HT-29 (cell line): ENCODE measurements at places on chromosomes 13 and 19. TPM values are rescaled to one million over a fixed set of nuclear protein-coding genes. Genes with fewer than 3 reads are reported as not detected.

- no peak for DNase-seq
Measured at GRCh38 chr13:26019251-26019650, 32.6 kb downstream of the SHISA2 start.

Gene MARK4
- total RNA-seq, result 8.3 and 9.5 TPM in 2 replicates

DNA sequence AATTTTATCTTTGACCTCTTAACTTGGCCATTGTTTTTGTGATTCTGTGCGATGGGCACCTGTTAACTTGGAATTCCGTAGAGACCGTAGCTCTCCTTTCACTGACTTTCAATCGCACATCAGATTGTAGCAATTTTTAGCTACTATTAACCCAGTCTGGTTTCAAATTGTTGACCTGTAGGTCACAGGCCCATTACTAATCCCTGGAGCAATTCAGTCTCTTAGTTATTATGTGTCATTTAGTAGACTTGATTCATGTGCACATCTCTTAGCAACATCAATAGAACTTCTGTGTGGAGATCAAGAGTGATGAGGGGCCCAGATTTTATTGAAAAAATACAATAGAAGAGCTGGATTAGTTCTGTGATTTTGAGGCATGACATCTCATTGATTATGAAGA, 549.6 kb upstream of the SLC10A2 start:
- DNase-seq, result no peak

GRCh38 chr13:44437356-44438233, 64.0 kb downstream of the SERP2 start:
- peak; percentile 85 for DNase-seq

DNA sequence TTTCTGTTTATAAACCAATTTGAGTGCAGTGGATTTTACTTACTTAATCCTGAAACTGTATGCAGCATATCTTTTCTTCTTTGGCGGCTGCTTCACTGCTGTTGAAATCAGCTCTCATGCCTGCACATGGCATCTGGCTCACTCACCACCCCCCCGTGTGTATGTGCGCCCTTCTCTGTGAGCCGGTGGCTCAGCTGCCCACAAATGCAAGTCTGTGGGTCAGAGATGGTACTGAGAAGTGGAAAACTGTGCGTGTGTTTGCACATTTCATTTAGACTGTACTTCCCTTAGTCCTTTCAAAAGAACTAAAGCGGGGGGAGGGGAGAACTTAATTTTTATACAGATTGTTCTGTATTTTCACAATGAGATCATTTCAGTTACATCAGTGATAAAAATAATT, 307.6 kb downstream of the SHISA2 start:
- DNase-seq, result no peak

DNA sequence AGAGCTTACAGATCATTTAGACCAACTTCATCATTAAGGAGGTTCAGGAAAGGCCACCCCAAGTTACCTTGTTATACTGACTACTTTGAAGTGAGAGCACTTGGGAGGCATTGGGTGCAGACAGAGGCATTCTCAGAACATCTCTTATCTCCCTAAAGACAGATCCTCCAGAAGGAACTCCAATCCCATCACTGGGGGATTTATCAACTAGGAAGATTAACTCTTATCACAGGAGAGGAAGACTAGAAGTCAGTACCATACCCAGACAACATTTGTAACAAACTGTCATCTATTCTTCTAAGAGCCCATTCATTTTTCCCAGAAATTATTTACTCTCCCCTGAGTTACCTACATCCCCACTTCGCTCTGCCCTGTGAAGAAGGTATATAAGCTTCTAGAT, 5.8 kb upstream of the RFXAP start:
- no peak for DNase-seq

- DNase-seq, result no peak
Measured at GRCh38 chr19:4542896-4543841, 3.3 kb upstream of the LRG1 start.

Gene ZNF534
- total RNA-seq, result not detected in 2 replicates

Gene IGFL3
- not detected in 2 replicates for total RNA-seq

DNA sequence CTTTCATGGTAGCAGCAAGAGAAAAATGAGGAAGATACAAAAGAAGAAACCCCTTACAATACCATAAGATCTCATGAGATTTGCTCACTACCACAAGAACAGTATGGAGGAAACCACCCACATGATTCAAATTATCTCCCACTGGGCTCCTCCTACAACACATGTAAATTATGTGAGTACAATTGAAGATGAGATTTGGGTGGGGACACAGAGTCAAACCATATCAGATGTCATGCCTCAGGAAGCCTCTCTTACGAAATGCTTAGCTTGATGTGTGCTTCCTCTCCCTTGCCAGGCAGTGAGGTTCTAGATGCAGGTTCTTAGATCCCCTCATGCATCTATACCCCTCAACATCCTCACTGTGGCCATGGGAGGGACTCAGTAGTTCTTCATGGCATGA, 63.2 kb upstream of the RGCC start:
- no peak for DNase-seq

- peak; percentile 46 for DNase-seq
Measured at GRCh38 chr19:49555600-49556411, 24.6 kb downstream of the NOSIP start.

DNA sequence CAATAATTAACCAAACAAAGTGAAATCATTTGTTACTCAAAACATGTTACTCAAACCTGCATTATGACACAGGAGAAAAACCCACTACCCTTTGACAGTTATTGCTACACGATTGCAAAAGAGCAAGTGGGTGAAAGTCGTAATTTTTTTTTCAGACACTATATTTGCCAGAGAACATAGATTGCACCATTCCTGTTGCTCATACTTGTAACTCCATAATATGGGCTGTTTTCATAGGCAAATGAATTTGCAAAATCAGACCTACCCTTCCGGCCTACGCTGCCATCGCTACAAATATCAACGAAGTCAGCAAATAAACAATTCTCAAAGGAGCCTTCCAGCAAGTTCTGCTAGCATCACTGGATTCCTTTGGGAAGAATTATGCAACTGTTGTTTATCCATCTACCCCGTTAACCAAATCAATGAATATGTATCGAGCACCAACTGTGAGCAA, 396.5 kb downstream of the IRS2 start:
- DNase-seq, result no peak

Gene DNAAF3
- total RNA-seq, result 17.3 and 21.1 TPM in 2 replicates

DNA sequence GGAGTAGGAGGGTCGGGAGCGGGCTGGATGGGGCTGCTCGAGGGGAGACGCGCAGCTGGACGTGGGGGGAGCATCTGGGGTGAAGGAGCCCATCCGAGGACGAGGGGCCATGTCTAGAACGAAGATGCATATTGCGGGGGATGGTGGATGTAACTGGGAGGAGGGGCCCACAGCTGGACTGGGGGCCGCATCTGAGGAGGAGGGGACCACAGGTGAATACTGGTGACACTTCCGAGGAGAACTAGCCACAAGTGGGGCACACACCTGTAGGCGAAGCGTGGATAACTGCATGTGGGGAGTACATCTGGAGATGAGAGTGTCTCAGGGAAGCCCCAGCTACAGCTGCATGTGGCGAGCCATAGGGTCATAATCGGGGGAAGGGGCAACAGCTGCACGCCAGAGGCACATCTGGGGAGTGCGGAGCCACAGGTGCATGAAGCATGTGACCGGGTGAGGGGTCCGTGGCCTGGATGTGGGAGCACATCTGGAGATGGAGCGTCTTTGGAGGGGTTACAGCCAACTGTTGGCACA, 402 bp downstream of the ZSWIM9 start:
- DNase-seq, result peak; percentile 38

DNA sequence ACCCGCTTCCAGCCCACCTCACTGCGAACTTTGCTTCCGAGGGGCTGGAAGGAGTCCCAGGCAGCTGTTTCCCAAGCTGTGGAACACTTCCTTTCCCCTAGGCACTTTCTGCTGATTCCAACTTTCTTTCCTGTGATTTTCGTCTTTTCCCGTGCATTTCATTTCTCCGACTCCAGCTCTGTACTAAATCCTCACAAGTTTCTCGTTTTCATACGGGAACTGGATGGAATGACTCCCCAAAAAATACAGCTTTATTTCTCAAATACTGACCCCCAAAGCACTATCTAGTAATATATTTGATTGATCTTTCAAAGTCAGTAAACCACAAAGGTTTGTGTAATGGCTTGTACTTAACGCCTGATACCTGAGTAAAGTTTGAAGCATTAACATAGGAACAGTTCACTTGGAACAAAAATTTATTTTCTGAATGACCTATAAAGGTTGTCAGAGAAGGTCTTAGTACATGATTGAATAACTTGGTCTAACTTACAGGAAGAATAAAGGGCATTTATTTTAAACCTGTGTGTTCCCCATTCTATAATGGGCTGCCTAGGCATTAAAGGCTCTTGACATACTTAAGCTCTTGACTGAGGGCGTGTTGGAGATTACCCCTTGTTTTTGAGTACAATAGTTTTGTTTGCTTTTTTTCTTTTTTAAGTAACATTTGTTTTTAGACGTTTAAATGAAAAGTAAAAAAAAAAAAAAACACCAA, 1.3 kb upstream of the PCDH9 start:
- DNase-seq, result no peak

GRCh38 chr13:21913010-21913409, 242.1 kb downstream of the FGF9 start:
- DNase-seq, result no peak

DNA sequence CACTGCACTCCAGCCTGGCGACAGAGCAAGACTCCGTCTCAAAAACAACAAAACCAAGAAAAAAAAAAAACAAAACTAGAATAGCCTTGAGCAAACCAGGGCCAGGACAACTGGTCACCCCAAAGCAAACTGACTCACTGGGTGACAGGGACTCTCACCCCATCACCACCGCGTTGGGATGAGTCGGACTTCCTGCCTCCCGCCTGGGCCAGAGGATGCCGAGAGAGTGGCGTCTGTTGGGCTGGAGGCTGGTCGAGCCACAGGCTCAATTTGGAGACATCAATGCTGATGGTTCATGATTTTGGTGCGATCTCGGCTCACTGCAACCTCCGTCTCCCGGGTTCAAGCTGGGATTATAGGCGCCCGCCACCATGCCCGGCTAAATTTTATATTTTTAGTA, 11.6 kb downstream of the TMPRSS9 start:
- DNase-seq, result no peak

Gene GJB6
- 0.99 and 1.9 TPM in 2 replicates for total RNA-seq

Gene DNMT1
- total RNA-seq, result 105 and 136 TPM in 2 replicates

DNA sequence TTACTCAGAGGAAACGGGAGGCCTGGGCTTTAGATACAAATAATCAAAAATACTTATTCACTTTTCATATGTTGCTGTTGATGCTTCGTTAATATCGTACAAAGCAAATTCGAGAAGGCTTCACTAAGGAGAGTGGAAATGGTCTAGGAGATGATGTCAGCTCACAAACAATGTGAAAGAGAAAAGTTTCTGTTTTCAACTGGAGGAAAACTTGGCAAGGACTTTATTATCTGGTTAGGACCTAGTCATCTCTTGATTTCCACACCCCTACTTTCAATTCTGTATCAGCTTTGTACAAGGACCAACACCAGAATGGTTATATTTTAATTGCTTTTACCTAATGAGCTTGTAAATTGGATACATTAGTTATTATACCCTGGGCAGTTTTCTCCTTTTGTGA, 88.0 kb downstream of the SLC10A2 start:
- DNase-seq, result no peak

GRCh38 chr13:85616275-85616674, 182.9 kb downstream of the SLITRK6 start:
- DNase-seq, result peak; percentile 49

- DNase-seq, result no peak
Measured at GRCh38 chr13:69755101-69755500, 352.5 kb upstream of the ATXN8OS start.

DNA sequence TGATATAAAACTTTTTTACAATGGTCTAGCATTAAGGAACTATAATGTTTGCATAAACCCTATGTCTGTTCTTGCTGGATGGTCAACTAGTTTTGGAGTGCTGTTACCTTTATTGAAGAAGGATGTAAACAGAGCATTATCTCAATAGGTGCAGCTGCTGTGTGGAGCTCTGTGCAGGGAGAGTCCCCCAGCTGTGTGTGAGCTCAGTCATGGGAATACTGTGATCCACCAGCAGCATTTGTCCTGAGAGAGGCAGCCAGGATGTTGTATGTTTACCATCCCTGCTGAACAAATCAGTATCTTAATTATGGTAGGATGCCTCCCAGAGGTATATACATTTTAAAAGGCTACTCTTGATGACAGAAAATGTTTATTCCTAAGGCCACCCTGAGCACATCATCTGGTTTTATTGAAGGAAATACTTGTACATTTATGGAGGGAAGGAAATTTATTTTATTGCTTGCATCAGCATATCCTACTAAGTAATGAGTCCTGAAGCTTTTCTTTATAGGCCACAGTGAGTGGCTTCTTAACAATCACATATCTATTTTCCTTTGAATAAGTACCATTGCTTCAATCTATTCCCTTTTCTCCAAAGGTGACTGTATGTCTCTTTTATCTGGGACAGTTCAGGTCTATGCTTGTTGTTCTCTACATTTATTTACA, 11.7 kb downstream of the RAP2A start:
- no peak for DNase-seq

DNA sequence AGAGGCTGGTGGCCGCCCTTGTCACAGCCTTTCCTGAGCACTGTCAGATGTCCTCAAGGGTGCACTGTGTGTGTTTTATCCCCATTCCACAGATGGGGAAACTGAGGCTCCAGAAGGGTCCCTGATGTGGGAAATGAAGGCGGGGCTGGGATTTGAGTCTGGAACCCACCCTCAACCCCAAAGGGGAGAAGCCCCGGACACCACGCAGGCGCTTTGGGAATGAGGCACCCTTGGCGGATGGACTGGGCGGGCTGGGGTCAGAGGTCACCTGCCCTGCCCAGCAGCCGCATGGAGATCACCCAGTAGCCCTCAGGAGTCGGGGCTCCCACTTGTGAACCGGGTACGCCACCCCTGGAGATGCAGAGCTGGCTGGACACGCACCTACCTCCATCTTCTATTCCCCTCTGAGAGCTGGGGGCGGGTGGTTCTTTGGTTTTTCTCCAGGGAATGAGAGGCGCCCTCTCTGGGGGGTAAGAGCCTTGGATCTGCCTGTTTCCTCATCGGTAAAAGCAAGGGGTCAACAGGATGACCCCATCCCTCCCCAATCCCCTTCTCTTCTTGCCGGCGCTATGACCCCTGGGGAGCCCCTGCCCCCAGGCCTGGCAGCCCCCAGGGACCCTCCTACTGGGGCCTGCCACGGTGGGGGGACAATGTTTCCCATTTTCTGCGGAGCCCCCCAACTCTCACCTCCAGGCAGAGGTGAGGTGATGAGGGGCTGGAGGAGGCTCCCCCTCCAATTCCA, 8.3 kb upstream of the ONECUT3 start:
- no peak for DNase-seq

DNA sequence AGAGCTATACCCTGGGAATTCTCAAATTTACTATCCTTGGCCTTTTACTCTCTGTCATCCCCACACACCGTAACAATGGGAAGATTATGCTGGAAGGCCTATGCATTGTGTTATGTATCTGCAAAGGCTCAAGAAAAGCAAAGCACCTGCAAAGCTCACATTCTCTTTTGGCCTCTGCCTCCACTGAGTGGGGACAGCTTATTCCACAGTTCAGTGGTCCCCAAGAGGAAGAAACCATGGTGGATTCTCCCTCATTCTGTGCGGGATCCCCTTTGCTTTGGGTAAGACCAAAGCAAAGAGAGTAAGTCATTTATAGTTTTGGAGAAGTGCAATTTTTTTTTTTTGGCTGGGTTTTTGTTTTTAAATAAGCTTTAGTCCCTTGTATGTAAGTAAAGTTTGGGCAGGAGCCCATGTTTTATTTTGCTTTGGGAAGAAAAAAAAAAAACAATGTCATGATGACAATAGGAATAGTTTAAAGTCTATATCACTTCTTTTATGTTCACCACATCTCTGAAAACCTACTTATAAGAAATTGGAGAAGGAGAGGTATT, 530.6 kb downstream of the FGF9 start:
- no peak for DNase-seq

- no peak for DNase-seq
Measured at GRCh38 chr13:113816254-113816929, 47.5 kb downstream of the GAS6 start.

Gene ZNF564
- 1.5 and 3.0 TPM in 2 replicates for total RNA-seq
